ENCODE measurements at places on chromosomes 7 and 10. TPM values are rescaled to one million over a fixed set of nuclear protein-coding genes. Genes with fewer than 3 reads are reported as not detected.
A peak's percentile ranks its signal among the peaks of the same experiment; 100 is the strongest.

FGL2 gene
- not detected for total RNA-seq

TET1 gene
- total RNA-seq: 3.0 TPM

DNA sequence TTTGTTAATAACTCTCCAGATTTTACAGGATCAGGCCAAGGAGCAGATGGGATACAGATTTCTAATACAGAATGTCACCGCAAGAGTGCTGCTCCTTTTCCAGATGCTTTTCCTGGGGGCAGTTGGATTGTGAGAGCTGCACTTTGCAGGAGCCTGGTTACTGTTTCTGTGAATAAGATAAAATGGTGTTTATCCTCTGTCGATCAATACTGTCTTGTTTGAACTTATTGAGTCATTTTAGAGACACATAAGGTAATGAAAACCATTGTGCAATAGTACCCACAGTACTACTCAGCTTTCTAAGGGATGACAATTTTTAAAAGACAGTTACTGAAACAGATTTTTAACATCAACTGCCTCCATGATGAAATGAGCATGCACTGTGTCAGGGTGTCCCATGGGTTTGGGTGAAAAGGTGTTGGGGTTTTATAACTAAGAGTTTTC is 2.9 kb downstream of the A1CF start:
- H3K4me3 ChIP-seq: no peak overlapping the region
- H3K36me3 ChIP-seq: no peaks in the 10 kb centered on the region
- peak; percentile 86 for DNase-seq
- H3K27ac ChIP-seq: no peak overlapping the region
- peaks cover 77% of the 10 kb centered on the region for H3K27me3 ChIP-seq

- no peaks in the 10 kb centered on the region for H3K4me1 ChIP-seq
- H3K27ac ChIP-seq: no peak within 1 kb of the TSS
- no peaks in the 10 kb centered on the region for H3K36me3 ChIP-seq
- no peak for DNase-seq
- H3K27me3 ChIP-seq: peaks cover 57% of the 10 kb centered on the region
These were observed at the start of gene PTPRZ1 for GRCh38 chr7:121872831-121873288. TSS of gene PTPRZ1 (plus strand) at chr7:121873161. CDS start at chr7:121873500, 339 bp downstream.

DNA sequence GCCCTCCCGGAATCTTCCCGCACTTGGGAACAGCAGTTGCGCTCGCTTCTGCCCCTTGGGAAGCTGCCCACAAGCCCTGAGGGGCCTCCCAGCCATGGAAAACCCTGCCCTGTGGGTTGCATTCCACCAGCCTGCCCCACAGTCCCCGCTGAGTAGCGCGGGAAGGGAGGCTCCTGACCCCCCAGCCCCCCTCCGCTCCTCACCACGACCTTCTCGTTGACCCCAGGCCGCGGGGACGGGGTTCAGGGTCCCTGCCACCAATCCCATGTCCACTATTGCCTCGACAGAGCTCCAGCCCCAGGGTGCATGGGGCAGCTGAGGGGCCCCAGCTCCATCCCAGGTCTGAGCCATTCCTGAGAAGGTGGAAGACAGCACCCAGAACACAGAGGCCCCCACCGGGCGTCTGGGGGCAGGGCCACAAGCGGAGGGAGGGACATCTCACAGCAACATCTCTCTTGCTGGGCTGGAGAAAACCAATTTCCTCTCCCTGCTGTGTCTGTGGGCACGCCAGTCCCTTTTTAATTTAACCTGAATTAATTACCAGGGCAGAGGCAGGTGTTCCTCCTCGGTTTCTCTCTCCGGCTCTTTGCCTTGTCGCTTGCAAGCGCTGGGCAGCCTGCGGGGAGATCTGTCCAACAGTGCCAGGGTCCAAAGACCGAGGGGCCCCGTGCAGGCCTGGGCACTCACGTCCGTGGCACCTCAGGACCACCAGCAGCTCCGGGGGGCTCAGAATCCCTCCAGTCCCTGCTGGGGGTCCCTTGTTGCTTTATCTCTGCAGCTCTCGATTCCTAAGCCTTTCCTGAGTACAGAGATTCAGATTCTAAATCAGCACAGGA is 57.9 kb downstream of the FOXL3 start:
- H3K4me1 ChIP-seq: no peaks in the 10 kb centered on the region
- H3K36me3 ChIP-seq: no peaks in the 10 kb centered on the region
- no peaks in the 10 kb centered on the region for H3K27me3 ChIP-seq

GRCh38 chr7:152145853-152146466 is 120.5 kb downstream of the GALNT11 start:
- H3K4me1 ChIP-seq: no peaks in the 10 kb centered on the region
- no peak overlapping the region for H3K4me3 ChIP-seq
- DNase-seq: peak; percentile 56
- no peak overlapping the region for H3K27ac ChIP-seq
